Stimulated activated memory B cell treated with anti-CD40 and anti-IgM and Interleukin-4, amounts not matched to agents 10 μg/mL and 1 μg/mL and 100 μg/mL, for 72 hours (primary cell): ENCODE measurements at places on chromosomes 1 and 21.

- no peak for ATAC-seq
Measured at GRCh38 chr1:219518168-219518906, 94.6 kb downstream of the ZC3H11B start.

DNA sequence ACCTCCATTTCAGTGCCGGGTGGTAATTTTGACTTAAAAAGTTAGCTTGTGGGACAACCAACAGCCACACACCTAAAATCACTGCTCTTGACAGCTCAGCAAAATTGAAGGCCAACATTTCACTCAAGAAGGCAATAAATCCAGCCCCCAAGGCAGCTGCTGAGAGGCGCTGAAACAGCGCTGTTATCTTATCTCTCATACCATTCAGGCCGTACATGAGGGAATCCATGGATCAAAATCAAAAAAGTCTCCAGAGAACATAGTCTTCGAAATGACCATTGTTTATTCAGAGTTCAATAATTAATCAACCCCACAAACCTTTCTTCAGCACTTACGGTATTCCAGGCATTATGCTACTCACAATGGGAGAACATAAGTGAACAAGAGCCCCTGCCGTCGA, 38.5 kb downstream of the ZBTB18 start:
- ATAC-seq = no peak

- ATAC-seq = no peak
Measured at GRCh38 chr1:179776831-179777230, 33.7 kb downstream of the FAM163A start.

DNA sequence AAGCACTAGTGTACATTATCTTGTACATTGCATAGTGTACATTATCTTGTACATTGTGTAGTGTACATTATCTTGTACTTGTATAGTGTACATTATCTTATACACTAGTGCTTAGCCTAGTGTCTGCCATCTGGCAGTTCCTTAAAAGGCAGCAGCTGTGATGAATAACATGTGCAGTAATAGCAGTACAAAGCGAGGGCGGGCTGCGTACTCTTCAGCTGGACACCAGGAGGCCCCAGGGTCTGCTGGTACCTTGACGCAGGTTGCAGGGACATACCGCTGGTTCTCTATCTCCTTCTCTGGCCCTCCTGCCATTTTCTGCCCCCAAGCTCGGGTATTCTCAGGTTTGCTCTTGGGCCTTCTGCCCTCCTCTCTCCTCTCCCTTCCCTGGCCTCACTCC, 149.6 kb downstream of the SEC16B start:
- no peak for ATAC-seq

GRCh38 chr1:114094675-114095074, 59.0 kb downstream of the SYT6 start:
- no peak for ATAC-seq

- peak; percentile 59 for ATAC-seq
Measured at GRCh38 chr1:42756956-42757891, 9.6 kb downstream of the P3H1 start.

GRCh38 chr1:25232866-25233784, 823 bp upstream of the SYF2 start:
- peak; percentile 88 for ATAC-seq

DNA sequence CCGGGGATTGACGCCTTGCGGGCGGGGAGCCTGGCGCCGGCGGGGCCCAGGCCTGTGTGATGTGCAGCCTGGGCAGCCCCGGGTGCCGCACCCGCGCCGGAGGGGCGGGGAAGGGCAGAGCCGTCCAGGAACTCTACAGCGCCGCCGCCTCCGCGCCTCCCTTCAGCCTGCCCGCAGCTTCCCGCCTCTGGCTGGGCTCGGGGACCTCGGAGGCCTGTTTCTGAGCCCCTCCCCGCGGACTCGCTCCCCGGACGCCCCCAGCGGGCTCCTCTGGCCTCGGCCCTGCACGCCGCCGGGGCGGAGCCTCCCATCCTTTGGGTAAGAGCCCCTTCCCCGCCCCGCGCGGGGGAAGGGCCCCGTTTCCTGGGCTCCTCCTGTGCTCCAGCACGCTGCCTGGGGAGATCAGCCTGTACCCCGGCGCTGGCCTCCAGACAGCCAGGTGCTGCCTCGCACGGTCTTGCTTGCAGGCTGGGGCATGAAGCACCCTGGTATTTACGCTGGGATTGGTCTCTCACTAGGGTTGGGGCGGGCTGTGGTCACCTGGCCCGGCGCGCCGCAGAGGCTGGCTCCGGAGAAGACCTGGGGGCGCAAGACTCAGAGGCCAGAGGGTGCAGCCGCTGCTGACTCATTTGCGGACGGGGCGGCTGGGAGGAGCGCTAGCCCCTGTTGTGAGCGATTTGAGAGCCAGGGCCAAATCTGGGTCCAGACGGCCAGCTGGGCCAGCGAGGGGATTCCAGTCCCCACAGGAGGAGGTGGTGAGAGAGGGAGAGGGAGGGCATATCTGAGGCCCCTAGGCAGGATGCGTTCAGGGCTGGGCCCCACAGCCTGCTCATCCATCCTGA, 5.7 kb upstream of the ACOT11 start:
- ATAC-seq = peak; percentile 64

- ATAC-seq = no peak
Measured at GRCh38 chr1:64984106-64984505, 17.8 kb upstream of the JAK1 start.

- no peak for ATAC-seq
Measured at GRCh38 chr1:172118618-172119017, 277.3 kb downstream of the DNM3 start.

DNA sequence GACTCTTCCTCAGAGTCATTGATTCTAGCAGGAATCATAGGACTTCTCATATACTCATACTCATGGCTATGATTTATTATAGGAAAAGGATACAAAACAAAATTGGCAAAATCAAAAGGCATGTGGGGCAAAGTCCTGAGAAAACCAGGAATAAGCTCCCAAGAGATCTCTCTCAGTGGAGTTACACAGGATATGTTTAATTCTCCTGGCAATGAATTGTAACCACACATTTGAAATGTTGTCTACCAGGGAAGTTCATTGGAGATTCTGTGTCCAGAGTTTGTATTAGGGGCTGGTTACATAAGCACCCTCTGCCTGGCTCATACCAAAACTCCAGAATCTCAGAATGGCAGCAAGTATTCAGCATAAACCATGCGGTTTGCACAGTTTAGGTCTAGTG, 63.9 kb downstream of the ADAMTS1 start:
- ATAC-seq = no peak

- no peak for ATAC-seq
Measured at GRCh38 chr1:234856845-234857245, 246.9 kb upstream of the IRF2BP2 start.

GRCh38 chr1:204473400-204473965, 21.1 kb downstream of the PIK3C2B start:
- no peak for ATAC-seq

GRCh38 chr1:170864238-170864637, 71.1 kb upstream of the MROH9 start:
- no peak for ATAC-seq

- peak; percentile 55 for ATAC-seq
Measured at GRCh38 chr1:167431909-167432650, 86.2 kb downstream of the CD247 start.

GRCh38 chr21:41686664-41687063, 80.2 kb downstream of the RIPK4 start:
- ATAC-seq = no peak

GRCh38 chr1:202254454-202255252, 61.1 kb downstream of the LGR6 start:
- no peak for ATAC-seq

DNA sequence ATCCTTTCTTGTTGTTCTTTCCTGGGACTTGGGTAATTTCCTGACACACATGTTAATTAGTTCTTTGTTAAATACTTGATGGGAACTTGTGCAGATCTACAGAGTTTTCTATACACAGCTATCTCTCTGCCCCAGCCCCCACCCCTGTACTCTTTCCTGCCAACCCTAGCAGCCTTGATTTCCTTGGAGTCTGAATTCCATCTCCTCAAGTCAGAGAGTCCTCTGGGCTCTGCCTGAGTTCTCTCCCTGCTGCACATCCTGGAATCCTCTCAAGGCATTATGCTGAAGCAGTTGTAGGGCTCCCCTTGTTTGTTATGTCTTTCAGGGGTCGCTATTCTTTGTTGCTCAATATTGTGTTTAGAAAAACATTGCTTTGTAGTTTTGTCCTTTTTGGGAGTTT, 384.7 kb downstream of the RPS6KC1 start:
- no peak for ATAC-seq

DNA sequence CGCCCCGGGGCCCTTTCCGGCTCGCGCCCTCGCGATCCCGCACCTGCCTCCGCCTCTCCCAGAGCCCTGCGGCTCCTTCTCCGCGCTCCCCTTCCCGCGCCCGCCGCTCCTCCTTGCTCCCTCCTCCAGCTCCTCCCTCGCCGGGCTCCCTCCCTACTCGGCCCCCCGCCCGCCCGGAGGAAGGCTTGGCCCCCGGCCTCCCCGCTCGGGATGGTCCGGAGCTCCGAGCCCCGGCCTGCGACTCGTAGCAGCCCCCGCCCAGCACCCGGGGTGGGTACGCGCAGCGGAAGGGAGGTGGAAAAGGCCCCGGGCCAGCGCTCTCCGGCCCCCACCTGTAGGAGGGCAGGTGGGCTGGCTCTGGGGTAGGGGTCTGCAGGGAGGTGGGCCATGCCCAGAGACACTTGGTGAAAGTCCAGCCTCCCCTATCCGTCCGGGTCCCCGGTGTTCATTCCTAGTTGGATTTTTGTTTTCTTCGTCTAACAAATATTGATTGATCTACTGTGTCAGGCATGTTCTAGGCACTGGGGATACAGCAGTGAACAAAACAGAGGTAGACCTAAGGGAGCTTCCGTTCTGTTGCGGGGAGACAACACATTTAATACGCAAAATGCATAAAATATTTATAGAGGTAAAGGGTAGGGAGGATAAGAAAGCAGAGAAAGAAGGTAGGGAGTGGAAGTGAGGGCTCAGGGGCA, at the start of gene HTR1D:
Gene HTR1D (minus strand): TSS at position 82 of the 695 bp plus-strand sequence. CDS start 23,283 bp downstream, outside the sequence.
- ATAC-seq = peak; percentile 35

DNA sequence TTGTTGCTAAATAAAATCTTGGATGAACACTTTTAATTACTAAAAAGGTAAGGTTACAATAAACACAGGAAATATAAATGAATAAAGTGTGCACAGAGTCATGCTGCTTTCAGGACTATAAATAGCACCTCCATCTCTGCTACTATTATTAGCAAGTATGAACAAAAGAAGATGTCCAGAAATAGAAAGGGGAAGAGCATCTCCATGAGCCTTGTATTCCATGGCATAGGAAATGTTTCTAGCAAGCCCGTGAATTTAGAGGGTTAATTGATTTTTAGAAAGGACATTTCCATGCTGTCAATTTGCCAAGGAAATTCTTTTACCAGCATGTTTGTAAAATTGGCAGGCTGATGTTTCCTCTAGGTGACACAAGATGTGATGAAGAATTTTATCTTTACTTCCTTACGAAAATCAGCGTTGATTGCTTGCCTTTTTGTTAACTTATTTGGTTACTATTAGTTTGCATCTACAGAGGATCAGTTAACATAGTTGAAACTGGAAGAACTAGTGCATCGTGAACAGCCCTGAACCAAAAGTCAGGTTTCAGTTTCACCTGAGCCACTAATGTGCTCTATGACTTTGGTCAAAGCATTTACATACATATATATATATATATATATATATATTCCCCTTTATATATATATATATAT, 45.3 kb downstream of the NR5A2 start:
- ATAC-seq = no peak

GRCh38 chr1:59333626-59334277, 36.9 kb downstream of the FGGY start:
- ATAC-seq = no peak

- ATAC-seq = no peak
Measured at GRCh38 chr1:38512789-38513188, 346.8 kb downstream of the RRAGC start.
